NCI-H1105 treated with DMSO at 0.1 percent for 48 hours (cell line): ENCODE measurements at places on chromosomes 5 and 9.
A peak's percentile ranks its signal among the peaks of the same experiment; 100 is the strongest.

DNA sequence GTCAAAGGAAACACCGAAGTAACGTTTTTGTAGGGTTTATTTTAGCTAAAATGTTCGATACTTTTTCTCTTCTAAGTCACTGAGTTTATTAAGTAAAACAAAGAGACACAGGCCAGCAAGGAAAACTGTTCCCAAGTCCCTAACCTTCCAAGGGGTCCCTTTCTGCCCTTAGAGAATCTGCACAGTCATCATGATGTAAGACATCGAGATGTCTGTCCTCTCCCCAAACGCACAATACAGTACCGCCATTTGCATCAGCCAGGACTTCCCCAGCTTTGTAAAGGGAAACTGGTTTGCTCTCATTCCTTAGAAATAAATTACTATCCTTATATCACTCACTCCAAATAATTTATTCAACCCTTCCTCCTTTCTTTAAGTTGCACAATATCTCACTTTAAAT lies 89.3 kb downstream of the MARCHF11 start:
- no peak for DNase-seq

DNA sequence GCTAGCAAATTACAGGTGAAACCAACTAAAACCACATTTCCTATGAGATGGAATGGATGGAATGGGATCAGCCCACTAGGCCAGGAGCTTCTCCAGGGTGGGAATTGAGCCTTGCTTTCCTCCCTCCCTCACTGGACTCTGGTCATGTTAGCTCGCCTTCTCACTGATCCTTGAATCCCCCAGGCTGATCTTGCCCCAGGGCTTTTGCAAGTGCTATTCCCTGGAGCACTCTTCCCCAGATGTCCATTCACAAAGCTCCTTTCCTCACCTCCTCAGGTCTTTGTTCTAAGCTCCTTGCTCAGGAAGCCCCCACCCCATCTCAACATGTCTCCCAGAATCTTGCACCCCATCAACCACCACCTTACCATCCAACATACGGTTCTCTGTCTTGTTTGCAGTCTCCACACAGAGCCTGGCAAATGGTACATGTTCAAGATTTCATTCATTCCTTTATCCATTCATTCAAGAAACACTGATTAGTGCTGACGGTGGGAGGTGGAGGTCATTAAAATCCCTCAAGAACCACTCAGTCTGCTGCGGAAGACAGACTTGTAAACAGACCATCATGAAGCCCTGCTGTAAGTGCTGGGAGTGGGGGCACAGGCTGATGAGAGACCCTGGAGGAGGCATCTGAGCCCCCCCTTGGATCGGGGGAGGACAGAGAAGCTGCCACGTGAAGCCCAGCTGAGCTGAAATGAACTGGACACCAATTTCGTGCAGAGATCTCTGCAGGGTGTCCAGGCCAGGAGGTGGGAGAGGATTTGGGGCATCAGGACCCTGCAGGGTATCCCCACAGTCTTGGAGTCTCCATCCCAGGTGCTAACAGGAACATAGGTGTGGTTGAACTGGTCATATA lies 141.7 kb downstream of the BARX1 start:
- peak; percentile 74 for DNase-seq

GRCh38 chr9:74672237-74672636 lies 175.1 kb downstream of the RORB start:
- DNase-seq = no peak

- DNase-seq = no peak
Observed at GRCh38 chr5:96037128-96037527, 75.5 kb upstream of the ELL2 start.

DNA sequence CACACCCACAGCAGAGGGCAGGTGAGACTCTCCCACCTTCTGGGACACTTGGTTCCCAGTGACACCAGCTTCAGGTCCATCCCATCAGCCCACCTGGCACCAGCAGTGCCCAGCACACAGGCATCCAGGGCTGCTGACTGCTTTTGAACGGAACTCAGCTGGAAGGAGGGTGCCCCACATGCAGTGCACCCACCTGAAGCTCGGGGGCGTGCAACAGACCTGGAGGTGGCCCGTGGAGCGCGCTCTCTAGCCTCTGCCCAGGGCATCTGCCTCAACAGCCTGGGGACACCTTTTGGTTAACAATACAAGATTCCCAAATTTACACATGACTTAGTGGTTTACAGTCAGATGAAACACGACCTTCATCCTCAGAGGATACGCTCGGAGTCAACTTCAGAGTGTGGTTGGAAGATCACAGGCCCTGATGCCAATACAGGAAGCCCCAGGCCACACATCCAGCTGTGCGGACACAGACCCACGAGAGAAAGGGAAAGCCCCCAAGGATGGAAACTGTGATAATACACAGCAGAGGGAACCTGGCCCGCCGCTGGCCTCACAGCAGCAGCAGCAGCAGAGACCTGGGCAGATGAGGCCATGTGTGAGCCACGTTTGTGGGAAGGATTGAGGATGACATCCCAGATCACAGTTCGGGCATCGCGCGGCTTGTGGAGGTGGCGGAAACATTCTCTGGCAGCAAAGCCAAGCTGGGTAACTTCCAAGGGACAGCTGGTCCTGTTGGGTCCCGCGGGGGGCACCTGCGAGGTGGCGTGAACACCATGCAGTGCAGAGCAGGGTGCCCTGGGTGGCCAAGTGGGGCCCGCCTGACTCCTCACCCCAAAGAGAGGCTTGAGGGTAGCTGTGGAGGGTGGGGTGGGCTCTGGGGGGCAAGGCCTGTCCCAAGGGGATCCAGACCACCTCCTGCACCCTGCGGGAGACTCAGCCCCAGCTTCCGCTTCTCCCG lies 64.0 kb downstream of the SECISBP2 start:
- DNase-seq = no peak
